ENCODE measurements at places on chromosomes 2 and 18.
A peak's percentile ranks its signal among the peaks of the same experiment; 100 is the strongest.

DNA sequence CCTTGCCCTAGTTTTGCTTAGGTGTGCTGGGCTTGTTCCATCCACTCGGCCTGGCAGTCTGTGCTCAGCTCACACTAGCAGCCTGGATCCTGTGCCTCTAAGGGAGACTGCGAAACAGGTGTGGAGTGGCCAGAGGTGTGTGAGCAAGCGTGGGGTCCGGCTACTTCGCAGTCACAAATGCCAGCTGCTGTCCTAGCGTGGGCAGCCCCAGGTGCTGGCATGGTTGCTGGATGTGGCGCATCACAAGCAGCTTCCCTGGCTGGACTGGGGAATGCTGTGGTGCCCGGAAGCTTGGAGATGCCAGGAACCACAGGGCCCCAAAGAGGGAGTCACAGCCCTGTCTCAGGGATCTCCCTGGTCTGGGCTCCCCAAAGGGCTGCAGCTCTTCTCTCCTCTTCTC is 119.0 kb upstream of the TMEFF2 start:
- DNase-seq = no peak

GRCh38 chr2:66782780-66783361 is 347.9 kb downstream of the MEIS1 start:
- no peak for DNase-seq

- no peak for DNase-seq
These were observed 233.4 kb downstream of the NDUFA10 start for GRCh38 chr2:239791526-239792404.

DNA sequence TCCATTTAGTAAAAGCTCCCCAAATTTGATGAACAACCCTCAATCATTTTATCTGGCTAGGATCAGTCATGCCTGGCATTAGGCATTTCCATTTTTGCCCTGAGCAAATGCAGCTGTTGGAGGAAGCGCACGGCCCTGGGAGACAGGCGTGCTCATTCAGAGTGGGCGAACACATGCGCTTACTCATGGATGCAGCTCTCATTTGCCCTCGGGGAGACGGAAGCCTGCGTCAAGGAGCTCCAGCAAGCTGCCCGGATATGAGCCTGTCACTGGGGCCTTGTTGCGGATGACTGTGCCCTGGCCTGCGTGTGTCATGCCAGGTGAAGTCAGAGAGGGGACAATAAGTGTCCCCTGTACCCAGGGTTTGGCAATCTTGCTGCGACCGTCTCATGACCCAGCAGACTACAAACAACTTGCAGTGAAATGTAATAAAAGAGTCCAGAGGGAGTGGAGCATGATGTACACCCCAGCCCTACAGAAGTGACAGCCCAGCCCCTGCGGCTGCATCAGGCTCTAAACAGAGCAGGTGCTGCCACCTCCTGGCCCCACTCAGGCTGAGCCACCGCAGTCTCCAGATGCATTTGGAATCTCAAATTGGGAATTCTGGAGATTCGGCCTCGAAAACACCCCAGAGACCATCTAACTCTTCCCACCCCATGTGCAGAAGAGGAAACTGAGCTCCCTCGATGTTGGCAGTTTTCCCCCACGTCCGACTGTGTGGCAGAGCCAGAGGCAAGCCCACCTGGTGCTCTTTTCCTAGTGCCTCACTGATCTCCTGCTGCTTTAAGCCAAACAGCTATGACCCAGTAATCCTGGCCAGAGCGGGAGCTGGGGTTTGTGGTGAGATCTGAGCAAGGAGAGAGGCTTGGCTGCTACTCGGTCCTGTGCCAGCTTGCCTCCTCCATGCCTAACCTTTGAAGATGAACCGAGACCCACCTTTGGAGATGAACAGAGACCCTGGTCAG is 105.0 kb upstream of the ALK start:
- DNase-seq = peak; percentile 49

DNA sequence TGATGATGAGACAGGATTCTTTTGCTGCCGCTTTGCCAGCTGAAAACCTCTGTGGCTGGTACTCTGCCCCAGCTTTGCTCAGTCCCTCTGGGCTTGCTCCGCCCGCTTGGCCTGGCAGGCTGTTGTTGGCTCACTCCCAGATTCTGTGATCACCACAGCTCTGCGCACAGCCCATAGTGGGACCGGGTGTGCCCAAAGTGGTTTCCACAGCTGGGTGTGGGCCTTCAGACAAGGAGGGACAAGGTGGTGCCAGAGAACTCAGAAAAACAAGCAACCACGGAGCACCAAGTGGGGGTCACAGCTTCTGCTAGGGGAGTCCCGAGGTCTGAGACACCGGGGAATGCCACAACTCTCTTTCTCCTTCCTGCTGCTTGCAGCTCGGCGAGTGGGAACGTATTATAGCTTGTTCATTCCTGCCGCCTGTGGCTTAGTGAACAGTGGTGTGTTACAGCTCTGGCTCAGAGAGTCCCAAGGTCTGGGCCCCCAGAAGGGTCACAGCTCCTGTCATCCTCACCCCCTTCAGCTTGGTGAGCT is 9.2 kb upstream of the KYNU start:
- no peak for DNase-seq
